ENCODE measurements at places on chromosomes 12 and 14.

DNA sequence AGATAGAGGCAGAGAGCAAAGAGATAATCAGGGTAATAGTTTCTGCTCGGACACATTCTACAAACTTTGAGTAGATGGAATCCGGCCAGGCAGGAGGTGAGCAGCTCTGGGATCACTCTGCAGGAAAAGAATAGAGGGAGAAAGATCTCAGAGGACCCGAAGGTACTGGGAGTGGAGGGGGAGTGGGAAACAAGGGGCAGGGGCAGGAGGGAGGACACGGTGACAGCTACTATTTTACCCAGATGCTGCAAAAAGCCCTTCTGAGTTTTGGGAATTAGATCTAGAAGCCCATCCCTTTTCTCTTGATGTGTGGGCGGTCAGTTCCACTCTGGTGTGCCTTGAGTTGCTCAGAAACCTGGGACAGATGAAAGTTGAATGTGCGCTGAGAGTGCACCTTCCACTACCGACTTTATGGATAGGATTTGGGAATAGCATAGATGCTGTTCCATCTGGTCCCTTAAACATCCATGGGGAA, 556 bp downstream of the GPRC5A start:
- no peak for DNase-seq

DNA sequence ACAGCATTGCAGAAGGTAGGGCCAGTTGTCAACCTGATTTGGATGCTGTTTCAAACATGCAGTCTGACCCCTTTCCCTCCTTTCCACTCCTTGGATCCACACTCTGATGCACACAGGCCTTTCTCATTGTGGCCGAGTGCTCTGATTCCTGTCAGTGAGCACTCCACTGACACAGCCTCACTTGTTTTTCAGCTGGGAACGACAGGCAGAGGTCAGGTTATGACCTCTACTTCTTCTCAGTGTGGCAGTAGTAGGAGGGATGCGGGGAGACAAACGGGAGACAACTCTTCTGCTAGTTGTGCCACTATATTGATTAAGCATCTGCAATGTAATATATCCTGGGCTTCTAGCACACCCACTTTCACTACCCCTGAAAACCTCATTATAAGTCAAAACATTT, 61.8 kb downstream of the DERA start:
- no peak for DNase-seq

- DNase-seq = no peak
Measured at GRCh38 chr12:63318313-63318712, 167.3 kb upstream of the AVPR1A start.

- no peak for DNase-seq
Measured at GRCh38 chr14:67722293-67722692, 20.6 kb downstream of the RDH12 start.

DNA sequence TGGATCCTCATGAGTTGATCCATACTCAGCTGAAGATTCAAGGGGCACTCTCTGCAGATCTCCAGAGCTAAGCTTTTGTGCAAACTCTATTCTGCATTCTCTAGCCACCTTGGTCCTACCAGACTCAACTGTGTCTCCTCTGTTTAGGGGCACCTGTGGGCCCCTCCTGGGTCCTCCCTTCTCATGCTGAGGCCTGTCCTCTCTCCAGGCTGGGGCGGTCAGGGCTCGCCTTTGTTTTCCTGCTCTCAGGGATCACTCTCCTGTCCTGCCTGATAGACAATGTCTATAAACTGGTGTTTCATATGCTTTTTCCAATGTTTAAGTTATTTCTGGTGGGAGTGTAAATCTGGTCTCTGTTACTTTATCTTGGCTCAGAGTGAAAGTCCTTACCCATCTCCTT, 11.6 kb upstream of the KIF26A start:
- DNase-seq = no peak

GRCh38 chr12:108449478-108449877, 65.6 kb upstream of the FICD start:
- DNase-seq = no peak

DNA sequence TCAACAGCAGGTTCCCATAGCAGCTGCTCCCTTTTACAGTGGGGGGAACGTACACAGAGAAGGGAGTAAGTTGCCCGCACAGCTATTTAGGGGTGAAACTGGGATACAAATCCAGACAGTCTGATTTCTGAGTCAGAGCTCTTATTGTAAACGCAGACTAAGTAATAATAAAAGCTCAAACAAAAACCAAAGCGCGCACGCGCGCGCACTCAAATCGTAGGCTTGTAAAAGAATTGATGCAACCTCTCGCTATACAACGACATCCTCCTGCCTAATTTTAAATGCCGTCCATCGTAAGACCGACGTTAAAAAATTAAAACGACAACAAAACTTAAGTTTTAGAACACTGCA, 747 bp upstream of the DACT1 start:
- no peak for DNase-seq

DNA sequence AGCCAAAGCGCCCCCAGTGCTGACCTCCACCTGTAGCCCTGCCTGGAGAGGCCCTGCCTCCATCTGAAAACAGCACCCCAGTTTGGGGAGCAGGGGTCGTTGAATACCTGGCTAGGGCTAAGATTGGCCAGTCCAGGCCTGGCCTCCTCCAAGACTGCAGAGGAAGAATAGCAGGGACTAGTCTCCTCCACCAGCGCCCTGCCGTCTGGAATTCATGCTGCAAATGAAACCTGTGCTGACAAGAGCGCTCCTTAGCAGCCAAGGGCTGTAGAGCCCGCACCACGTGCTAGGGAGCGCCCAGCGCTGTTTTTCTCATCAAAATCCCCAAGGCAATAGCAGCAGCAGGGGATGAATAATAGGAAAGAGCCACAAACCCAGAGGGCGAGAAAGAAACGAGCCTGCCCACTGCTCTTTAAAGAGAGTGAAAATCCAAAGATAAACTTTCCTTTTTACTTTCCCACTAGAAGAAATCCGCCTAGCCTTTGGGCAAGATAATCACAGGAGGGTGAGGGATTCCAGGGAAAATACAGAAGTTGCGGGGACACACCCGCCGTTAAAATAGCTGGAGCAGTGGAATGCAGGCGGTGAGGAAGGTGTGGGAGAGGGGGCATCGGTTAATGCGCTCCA, 3.3 kb downstream of the COL2A1 start:
- no peak for DNase-seq

- DNase-seq = no peak
Measured at GRCh38 chr12:101694297-101694848, 3.1 kb upstream of the CHPT1 start.

DNA sequence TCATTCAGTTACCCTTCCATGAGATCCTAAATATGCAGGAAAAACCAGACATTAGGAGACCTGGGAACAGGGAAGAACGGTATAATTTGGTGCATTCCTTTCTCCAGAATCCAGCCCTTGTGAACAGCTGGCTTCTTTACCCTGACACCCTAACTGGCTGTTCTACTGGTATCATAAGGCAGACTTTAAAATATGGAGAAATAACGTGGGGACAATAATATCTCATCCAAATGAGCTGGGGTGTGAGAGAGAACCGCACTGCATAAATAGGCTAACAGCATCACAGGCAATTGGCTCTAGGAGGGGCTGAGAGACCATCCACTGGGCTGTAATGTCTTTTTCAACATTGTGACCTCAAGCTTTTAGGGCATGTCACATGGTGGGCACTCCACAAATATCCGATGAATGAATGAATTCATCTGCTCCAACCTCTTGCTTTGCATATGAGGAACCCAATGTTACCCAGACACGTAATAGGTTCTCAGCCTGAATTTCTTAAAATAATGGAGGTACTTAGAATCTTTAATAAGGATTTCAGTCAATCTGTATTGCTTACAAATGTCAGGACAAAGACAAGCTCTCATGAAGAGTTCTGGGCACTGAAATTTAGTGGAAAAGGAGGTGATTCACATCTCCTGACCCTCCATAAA, 157.9 kb downstream of the SAMD4A start:
- DNase-seq = no peak

- no peak for DNase-seq
Measured at GRCh38 chr12:49023812-49024211, 5.2 kb upstream of the PRKAG1 start.

DNA sequence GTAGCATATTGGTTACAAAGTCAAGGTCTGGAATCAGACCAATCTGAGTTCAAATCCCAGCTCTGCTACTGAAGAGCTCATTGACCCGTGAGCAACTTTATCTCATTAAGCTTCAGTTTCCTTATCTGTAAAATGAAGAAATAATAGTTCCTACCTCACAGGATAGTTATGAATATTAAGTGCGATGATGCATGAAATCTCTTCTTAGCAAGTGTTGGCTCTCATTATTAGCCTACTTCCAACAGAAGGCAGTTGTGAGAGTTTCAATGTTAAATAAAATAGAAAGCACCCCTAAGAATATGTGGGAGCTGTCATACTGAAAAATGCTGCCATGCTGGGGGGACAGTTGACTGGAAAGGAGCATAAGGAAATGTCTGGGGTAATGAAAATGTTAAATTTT, 39.0 kb upstream of the ITPR2 start:
- DNase-seq = no peak

DNA sequence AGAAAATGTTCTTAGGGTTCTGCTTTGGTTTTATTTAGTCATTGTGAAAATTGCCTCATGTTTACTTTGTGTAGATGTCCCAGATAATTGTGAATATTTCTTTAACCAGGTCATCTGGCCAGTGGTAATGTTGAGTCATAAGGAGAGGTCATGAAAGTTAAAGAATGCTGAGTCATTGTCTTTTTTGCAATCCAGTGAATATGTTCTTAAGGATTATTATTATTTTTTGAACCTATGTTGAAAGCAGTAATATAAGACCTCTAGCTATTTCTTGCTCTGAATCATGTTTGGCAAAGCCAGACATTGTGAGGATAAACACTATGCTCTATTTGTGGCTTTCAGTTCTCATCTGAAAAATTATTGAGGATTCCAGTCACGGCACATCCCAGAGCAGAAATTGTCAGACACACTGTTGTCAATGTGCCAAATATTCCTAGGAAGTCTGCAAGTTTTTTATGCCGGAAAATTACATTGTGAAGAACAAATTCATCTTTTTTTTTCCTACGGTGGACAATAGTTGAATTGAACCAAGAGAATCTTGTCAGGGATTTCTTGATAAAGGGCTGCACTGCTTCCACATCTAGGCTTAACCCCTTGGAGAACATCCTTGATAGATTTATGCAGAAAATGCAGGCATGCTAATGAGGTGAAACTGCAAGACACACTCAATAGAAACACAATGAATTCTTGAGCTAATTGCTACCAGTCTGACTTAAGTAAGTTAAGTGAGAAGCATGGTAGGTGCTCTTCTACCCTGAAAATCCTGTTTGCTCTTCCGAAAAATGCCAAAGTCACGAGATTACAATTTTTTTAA, 369.6 kb downstream of the ATP23 start:
- DNase-seq = no peak

DNA sequence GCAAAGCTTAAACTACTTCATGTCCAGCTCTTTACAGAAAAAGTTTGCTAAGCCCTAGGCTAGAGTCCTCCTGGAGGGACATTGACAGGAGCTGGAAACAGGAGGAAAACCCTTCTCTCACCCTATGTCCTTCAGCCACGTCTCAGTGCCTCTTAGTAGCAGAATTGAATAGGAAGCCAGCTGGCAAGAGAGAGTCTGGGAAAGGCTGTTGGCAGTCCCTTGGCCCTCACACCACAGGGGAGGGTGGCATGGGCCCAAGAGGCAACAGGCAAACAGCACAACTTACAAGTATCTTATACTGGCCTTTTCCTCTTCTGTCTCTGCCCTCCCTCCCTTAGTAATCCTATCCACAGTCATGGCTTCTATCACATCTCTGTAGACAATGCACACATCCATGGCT, 27.7 kb upstream of the DHRS2 start:
- DNase-seq = no peak

GRCh38 chr12:70555081-70555480, 82.1 kb downstream of the PTPRB start:
- no peak for DNase-seq

GRCh38 chr14:90900476-90901083, 84.3 kb upstream of the TTC7B start:
- DNase-seq = no peak

GRCh38 chr12:58378028-58378427, 436.7 kb downstream of the ATP23 start:
- DNase-seq = no peak

All from GM12892 (cell line).